ENCODE measurements at places on chromosomes 5 and 9.

DNA sequence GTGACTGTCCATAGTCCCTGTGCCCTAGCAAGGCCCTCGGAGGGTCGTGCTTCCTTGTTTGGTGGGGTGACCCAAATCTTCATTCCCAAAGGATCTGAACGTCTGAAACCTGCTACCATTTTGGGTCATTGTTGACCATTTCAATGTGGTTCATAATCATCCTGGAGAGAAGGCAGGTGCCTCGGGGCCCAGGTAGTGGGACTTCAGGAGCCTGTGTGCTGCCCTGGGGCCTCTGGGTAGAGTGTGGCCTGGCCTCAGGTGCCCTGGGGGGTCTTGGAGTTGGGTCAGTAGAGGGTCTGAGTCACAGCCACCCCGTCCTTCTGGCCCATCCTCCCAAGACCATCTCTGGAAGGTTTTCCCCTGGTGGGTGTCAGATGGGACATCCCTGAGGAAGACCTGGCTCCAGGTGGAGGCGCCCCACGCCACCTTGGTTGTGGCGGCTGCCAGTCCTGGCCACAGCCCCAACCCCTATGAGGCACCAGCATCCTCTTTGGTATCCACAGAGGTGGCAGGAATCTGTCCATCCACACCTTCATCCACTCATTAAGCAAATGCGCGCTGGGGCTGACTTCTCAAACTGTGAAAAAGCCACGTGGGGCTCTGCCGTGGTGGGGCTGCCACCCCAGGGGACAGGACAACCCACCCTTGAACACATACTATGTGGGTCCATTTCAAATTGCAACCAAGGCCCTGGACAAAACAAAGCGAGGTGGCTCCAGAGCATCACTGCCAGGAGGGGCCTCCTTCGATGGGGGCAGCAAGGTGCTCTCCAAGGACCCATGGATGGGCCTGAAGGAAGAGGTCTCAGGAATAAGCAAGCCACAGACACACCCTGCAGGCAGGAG, 41.6 kb upstream of the FCN1 start:
- DNase-seq: no peak

- no peak for DNase-seq
Measured at GRCh38 chr9:132531710-132532570, 50.5 kb upstream of the BARHL1 start.

GRCh38 chr5:109907189-109907588, 217.5 kb downstream of the MAN2A1 start:
- no peak for DNase-seq

GRCh38 chr5:14871214-14872069, at the start of gene ANKH:
Gene ANKH (minus strand): TSS chr5:14871778. CDS start chr5:14871447, 331 bp downstream.
- DNase-seq: peak; percentile 75

DNA sequence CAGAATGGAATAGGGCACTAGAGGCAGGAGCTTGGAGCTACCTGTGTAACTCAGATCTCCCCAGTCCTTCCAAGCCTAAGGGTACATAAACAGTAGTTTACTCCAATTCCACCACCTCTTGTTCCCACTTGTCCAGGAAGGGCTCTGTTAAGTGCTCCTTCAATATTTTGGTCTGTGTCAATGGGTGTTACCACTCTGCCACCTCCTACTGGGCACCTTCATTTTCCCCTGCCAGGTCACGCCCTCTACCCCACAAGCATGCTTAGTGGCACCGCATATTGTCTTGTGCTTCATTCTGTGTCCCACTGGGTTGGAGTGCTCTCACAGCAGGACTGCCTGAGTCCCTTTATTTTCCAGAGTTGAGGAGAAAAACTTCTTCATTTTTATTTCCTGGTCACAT, 459.8 kb downstream of the ARHGEF28 start:
- no peak for DNase-seq

DNA sequence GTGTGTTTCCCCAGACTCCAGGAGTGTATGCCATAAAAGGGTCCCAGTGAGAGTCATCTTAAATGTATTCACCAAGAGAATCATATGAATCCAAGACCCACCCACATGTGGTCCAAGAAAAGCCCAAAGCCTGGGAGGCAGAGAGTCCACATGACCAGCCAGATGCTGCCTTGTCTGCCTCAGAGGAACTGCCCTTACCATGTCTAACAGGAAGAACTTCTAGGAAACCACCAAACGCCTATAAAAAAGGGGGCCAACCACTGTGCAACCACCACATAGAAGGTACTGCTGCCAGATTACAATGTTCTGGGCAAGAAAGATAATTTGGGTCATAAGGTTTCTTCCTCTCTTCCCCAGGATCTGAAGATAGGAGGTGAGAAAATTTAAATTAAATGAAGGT, 129.8 kb upstream of the SLC24A2 start:
- DNase-seq: no peak

DNA sequence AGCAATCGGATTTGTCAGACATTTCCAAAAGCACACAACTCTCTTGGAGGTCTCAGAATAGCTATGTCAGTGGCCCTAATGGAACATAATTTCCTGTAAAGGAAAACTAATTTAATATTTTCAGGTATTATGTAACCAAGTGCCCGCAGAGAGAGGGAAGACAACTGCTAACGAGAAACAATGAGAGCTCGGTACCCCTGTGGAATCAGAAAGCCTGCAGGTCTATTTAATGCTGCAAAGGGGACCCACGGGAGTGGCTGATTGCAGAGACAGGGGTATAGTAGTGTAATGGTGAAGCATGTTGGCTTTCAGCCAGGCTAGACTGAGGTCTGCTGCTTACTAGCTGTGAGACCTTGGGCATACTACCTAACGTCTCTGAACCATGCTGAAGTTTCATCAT, 508.1 kb upstream of the BRINP1 start:
- DNase-seq: no peak

DNA sequence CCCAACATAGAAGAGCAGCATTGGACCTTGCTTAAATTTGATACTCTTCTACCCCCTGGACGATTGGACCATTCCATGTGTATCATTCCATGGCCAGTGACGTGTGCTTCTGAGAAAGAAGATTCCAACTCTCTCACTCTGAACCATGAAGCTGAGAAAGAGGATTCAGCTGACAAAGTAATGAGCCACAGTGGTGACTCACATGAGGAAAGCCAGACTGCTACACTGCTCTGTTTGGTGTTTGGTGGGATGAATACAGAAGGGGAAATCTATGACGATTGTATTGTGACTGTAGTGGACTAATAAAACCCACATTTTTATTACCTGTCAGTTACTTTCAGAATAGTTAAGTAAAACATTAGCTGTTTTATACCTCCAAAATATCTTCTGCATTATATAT, 7.5 kb downstream of the HSPA5 start:
- DNase-seq: no peak

- DNase-seq: no peak
Measured at GRCh38 chr9:129962889-129963703, 79.9 kb downstream of the FNBP1 start.

- DNase-seq: no peak
Measured at GRCh38 chr9:13750639-13751038, 471.1 kb upstream of the MPDZ start.

GRCh38 chr5:59020611-59021285, 437.9 kb downstream of the RAB3C start:
- DNase-seq: no peak

DNA sequence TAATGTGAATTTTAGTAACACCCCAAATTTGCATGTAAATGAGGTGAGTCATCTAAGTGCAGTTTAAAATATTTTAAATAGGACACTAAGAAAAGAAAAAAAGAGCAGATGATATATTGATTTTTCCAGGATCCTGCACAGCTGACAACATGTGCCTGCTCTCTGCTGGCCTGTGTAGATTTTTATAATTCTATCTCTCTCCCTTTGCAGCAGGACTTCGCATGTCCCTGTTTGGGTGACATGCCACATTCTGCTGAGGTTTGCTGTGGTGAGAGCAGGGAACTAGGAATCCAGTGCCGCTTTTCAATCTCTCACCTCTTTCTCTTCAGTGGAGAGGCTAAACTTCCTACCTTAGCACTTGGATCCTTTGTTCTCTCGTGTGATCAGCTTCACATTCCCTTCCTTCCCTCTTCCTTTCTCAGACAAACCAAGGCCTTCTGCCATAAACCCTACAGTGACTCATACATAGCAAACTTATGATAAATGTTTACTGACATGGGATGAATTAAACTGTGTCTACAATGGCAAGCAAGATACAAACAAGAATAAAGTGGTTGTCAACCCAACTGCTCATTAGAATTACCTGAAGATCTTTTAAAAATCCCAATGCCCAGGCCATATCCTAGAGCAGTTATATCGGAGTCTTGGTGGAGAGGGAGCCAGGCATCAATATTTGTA, 198.8 kb upstream of the EFNA5 start:
- DNase-seq: no peak

- no peak for DNase-seq
Measured at GRCh38 chr9:73059247-73059646, 92.4 kb upstream of the ANXA1 start.

- no peak for DNase-seq
Measured at GRCh38 chr5:118233606-118234005, 754.7 kb downstream of the DTWD2 start.

DNA sequence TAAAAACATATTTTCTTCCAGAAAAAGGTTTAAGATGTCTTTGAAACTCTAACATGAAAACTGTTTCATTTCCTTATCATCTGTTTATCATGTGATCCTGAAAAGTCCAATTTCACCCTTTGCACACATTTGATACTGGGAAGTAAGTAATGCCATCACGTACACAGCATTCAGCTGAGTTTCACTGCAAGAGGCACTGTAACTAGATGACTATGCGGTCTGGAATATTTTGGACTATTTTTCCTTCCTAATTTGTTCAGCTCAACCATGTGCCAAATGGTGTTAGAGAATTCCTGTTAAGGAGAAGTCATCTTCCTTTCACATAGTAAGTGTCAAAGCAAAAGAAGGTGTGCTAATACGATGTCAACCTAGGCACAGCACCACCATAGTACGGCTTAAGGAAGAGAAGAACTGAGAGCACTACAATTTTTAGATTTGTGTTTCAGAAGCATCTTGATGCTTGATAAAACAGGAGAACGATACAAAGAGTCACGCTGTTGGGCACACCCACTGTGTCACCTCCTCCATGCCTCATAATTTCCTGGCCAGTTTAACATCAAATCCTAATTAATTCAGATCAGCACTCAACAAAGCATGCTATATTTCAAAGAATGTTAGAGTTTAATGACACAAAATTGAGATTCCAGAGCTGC, 77.5 kb downstream of the GNAQ start:
- no peak for DNase-seq

GRCh38 chr5:83342465-83342864, 129.1 kb upstream of the VCAN start:
- no peak for DNase-seq

- DNase-seq: no peak
Measured at GRCh38 chr5:107743373-107744000, 72.8 kb upstream of the EFNA5 start.

DNA sequence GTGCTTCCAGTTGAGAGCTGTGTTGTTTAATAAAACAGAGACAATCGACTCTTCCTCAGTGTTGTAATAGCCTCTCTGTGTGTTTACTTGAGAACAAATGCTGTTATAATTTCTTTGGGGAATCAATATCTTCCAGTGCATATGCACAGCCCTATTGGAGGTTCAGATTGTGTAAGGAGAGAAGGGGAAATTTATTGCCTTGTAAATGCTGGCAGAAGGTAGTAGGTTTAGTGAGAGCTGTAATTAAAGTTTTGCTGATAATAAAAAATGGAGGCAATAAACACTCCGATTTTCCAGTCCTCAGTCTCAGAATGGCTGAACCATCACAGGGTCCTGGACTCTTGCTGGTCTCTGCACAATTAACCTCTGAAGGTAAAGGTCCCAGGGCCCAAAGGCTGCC, 128.3 kb downstream of the C5orf15 start:
- no peak for DNase-seq

DNA sequence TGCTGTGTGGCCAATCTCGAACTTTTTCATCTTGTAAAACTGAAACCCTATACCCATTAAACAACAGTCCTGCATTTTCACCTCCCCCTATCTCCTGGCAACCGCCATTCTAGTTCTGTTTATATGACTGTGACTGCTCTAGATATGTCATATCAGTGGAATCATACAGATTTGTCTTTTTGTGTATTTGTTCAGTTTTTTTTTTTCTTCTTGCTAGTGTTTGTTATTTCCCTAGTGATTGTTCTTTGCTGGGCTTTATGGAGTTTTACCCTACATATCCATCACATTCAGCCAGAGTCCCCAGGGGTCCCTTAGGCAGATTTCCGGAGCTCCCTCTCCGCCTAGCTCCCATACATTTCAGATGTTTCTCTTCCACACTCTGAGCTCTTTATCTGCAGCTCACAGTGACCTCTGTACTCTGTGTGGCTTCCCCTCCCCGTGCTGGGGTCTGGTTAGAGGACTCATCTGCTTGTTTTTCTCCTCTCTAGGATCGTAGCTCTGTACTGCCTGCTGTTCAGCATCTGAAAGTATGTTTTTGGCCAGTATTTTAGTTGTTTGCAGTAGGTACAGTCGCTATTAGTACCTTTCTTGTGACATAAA, 25.1 kb upstream of the CARTPT start:
- DNase-seq: no peak

GRCh38 chr5:137743031-137743640, 7.2 kb upstream of the KLHL3 start:
- DNase-seq: peak; percentile 20

- DNase-seq: no peak
Measured at GRCh38 chr9:105007143-105007542, 79.2 kb upstream of the ABCA1 start.

GRCh38 chr5:142107736-142108431, 695 bp upstream of the NDFIP1 start:
- no peak for DNase-seq

DNA sequence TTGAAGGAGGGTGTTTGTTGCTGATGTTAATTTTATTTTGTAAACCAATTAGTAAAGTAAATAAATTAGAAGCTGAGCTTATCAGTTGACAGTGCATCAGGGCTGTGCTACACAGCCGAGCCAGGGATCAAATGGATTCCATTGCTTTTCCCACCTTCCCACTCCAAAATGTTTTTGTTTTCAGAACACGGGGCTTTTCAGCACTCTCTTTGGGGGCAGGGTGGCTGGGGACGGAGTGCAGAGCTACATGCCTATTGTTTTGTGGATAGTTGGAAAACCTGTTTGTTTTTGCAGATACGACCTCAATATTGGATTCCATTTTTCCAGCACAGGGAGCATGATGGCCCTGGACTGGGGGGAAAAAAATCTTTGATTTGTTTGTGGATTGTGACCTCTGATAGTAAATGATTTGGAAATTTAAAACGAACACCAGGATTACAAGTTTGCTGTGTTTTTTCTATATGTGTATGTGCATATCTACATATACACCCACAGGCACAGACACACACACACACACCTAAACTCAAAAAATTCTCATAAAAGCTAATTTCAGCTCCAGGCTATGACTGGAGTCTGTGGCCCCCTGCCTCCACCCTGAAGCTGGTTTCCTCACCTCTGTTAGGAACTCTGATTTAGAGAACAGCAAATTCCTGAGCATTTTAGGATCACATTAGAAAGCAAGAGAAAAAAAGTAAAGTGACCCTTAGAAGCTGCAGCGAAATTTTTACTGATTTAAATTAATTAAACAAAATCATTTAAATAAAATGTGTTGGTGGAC, 371.7 kb upstream of the IRX2 start:
- DNase-seq: peak; percentile 15
